ENCODE measurements at places on chromosomes 7 and 10.

DNA sequence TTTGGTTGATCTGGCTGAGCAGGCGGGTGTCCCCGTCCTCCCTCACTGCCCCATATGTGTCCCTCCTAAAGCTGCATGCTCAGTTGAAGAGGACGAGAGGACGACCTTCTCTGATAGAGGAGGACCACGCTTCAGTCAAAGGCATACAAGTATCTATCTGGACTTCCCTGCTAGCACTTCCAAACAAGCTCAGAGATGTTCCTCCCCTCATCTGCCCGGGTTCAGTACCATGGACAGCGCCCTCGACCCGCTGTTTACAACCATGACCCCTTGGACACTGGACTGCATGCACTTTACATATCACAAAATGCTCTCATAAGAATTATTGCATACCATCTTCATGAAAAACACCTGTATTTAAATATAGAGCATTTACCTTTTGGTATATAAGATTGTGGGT, 26.9 kb upstream of the TRIM56 start:
- DNase-seq: peak; percentile 14

DNA sequence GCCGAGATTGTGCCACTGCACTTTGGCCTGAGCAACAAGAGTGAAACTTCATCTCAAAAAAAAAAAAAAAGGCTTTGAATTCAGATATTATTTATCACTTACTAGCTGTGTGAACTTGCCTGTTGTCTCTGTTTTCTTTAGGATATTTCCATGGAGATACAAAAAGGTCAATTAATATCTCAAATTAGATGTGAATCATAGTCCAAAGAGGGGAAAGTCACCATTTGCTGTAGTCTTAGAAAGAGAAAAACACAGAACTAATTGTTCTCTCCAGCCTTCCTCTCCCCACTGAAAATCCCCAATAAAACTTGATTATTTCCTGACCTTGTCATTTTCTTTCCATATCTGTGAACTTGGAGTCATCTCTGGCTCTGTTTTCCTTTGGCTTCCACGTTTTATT, 21.2 kb downstream of the HEPACAM2 start:
- DNase-seq: no peak

DNA sequence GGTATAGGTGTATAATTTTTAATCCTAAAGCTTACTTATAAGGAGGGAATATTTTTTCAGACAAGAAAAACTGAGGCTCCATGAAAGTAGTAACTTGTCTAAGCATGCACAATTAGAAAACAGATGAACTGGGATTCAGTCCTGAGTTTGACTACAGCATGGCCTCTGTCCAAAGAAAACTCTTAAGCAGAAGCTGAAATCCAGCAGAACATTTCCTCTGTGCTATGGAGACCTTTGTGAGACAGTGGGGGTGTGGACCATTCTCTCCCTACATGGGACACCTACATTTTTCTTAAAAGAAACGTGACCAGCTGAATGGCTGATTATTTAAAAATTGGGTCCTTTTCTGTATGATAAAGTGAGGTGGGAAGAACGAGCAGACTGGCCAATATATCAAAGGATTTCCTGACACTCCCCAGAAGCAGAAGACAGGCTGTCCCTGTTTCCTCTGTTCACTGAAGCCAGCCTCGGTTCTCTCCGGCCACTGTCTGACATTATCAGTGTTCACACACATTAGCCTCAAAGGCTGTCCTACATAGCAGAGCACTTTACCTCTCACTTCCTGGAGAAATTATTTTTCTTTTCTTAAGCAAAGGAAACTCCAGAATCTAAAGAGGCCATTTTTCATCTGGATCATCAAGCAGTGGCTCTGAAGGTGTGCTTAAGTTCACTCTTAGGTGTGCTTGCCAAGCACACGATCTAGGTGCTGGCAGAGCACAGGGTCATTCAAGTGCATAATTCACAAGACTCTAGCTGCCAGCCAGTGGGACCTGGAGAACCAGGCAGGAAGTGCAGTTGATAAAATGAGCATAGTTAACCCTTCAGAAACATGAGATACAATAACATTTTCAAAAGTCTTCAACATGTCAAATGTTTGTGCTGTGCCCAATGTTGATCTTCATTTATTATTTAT, 40.4 kb upstream of the KIAA1217 start:
- DNase-seq: no peak

DNA sequence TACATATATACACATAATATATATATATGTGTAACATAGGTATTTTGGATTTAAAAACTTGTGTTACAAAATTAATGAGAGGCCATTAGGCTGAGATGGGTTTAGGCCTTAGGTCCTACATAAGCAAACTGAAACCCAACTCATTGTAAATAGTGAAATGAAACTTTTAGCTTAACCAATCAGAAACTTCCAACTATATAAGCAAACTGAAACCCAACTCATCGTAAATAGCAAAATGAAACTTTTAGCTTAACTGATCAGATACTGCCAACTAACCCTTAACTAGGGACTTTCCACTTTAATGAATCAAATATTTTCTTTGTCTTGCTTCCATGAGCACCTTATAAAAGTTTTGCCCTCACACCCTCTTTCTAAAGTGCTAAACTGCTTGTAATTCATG, 17.3 kb upstream of the SAMD9L start:
- no peak for DNase-seq

DNA sequence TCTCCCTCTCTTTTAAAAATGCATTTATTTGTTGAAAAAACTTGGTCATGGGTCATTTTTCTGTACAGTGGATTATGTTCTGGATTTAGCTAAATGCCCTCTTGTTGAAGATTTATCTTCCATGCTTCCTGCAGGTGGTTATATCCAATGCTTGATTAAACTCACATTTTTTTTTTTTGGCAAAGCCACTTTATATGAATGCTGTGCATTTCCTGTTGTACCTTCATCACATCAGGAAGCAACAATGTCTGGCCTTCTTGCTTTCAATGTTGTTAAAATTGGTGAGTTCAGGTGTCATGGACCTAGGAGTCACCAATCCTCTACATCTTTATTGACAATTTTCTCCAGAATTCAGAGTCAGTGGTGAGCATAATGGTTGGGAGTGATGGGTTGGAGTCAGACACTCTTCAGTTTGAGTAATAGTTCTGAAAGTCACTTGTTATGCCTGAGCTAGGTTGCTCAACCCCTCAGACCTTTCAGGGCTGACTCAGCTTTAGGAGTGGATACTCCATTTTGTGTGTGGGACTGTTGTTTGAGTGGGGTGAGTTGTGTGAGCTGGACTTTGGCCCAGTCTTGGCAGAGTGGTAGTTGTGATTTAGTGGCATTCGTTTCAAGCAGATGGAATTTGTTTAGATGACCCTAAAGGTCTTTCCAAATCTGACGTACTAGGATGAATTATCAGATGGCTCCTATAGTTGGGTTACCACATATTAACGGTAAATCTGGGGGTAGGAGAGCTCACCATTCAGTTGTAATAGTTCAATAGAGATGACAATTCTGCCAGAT, 213.5 kb upstream of the ZNF32 start:
- DNase-seq: no peak

DNA sequence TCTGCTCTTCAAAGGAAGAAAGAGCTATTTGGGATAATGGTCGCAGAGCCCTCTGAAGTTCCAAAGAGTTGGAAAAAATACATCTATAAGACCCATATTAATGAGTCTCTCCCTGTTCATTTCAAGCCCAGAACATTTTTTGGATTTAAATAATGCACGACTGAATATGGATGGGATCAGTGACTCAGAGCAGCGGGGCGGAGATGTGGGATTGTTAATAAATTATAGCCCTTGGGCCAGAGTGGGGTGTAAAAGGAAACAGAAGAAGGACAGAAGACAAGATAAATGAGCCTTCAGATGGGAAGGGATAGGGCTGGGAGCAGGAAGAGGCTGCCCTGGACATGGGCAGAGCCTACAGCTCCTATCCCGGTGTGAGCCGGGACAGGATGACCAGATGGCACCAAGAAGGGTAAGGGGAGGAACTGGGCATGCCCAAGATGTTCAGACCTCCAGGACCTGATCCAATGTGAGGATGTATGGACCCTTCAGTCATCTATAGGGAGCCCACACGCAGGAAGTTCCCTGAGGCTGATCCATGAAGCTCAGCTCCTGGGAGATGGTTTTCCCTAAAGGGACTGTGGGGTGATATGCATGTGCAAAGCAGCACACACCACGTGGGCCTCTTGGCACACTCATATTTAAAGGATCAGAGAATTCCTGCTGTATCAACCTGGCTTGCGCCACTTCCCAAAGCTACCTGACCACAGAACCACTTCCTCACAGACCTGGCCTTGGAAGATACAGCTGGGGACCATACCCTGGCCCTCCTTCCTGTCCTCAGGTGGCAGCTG, 96.1 kb upstream of the PLXNA4 start:
- no peak for DNase-seq

DNA sequence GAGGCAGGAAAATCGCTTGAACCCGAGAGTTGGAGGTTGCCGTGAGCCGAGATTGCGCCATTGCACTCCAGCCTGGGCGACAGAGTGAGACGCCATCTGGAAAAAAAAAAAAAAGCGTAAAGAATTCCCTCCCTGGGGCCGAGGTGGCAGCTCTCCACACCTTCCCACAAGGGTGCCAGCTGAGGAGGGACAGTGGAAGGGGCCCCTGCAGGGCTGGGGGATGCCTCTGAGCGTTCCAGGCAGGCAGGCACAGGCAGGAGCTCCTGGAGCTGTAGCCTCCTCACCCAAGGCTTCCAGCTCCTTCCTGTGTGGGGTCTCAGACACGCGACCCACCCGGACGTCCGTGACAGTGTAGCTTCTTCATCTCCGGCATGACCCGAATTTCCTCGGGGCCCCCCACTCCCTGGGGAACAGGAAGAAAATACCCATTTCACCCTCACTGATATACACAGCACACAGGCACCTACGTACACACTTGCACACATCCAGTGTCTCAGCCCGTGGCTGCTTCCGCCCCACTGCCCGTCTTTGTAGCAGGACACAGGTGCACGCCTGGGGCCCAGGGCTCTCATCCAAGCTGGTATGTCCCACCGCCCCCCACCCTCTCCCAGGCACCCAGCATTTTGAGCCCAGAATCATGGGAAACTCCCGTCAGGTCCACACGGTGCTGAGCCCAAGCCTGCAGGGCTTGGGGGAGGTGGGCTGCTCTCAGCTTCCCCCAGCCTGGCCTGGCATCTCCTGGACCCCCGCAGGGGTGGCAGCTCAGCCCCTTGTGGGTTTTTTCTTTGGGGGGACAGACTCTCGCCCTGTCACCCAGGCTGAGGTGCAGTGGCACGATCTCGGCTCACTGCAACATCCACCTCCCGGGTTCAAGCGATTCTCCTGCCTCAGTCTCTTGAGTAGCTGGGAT, 25.7 kb downstream of the GRIFIN start:
- DNase-seq: no peak

DNA sequence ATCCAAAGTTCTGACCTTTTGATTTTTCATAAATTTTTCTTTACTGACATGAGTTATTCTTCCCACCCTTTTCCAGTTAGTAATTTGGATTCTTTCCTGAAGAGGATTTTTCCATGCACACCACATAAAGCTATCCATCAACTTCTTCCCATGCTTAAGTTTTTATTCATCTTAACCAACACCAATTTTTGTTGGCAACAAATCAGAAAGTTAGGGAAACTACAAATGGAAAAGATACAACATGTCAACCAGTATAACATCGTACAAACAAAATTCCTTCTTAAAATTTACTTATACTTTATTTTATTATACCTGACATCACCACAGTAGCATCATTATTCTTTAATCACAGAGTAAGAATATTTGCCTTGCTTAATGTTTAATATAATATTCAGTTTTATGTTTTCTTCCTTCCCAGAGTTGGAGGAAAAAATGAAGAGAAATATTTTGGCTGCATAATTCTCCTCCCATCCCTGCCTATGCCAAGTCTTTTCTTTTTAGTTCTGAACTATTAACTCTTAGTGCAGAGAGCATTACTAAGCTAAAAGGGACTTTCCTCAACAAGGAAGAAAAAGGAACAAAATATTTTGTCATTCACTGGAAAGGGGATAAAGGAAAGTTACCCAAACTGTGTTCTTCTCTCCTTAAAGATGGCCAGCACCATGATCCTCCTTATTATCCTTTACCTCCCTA, 67.5 kb upstream of the MEOX2 start:
- no peak for DNase-seq

- DNase-seq: no peak
Measured at GRCh38 chr10:78578929-78579328, 489.8 kb upstream of the ZMIZ1 start.

- DNase-seq: no peak
Measured at GRCh38 chr7:75734586-75735458, 3.9 kb downstream of the HIP1 start.

- DNase-seq: no peak
Measured at GRCh38 chr7:116626886-116627285, 45.1 kb upstream of the MET start.

DNA sequence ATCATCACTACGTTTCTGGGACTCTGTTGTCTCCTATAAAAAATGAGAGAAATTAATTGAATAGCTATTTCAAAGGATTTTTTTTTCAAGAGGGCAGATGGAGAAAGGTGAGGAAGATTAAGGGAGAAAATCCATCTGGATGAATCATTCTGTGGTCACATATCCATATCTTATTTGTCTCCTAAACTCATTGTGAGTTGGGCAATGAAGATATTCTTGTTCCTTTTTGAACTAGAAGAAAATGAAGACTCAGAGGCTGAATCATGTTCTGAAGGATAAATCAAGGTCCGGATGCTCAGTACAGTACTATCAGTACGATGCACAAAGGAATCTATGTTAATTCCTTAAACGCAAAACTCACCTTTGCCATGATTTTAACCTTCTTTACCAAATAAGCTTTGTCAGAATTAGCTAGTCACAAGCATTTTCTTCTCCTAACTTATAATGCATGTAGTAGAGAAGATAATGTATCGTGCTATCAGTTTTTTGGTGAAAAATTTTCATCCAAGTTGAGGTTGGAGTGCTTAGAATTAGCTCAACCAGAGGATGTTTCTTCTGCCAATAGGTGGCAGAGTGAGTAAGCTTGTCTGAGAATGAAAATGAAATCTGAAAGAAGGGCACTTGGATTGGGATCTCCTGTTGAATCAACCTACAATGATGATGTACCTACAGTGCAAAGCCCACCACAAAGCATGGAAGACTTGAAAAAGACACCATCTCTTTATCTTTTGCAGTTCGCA, 446.9 kb downstream of the KIF20B start:
- no peak for DNase-seq

GRCh38 chr7:44184873-44185446, 4.3 kb downstream of the GCK start:
- DNase-seq: no peak

GRCh38 chr10:122541541-122542002, 19.0 kb upstream of the DMBT1 start:
- DNase-seq: no peak

All from activated T-helper 9 cell treated with anti-CD3 and anti-CD28 coated beads, Interleukin-2, amount 50 U/mL, for 16 hours (primary cell).